ENCODE measurements at places on chromosomes 13 and 19. TPM values are rescaled to one million over a fixed set of nuclear protein-coding genes. Genes with fewer than 3 reads are reported as not detected.

RASIP1 gene
- 0.45 TPM for total RNA-seq

SIAH3 gene
- total RNA-seq: 6.0 TPM

PABPC3 gene
- 0.21 TPM for total RNA-seq

C19orf81 gene
- total RNA-seq: 10.9 TPM

ZNF728 gene
- not detected for total RNA-seq

ZNF93 gene
- 18.9 TPM for total RNA-seq

PTGIR gene
- total RNA-seq: 2.3 TPM

SNAPC2 gene
- 13.8 TPM for total RNA-seq

KLF1 gene
- 0.18 TPM for total RNA-seq
